Activated CD4-positive, alpha-beta T cell treated with anti-CD3 and anti-CD28 coated beads, Interleukin-2, amount 10 ng/mL, durations not matched to agents 24 days and 14 days (primary cell): ENCODE measurements at places on chromosomes 1 and 21. TPM values are rescaled to one million over a fixed set of nuclear protein-coding genes. Genes with fewer than 3 reads are reported as not detected.

- DNase-seq = no peak
- no peaks in the 10 kb centered on the region for H3K36me3 ChIP-seq
- H3K4me3 ChIP-seq = no peak overlapping the region
Measured at GRCh38 chr1:86573763-86574484, 27.0 kb downstream of the CLCA4 start.

DNA sequence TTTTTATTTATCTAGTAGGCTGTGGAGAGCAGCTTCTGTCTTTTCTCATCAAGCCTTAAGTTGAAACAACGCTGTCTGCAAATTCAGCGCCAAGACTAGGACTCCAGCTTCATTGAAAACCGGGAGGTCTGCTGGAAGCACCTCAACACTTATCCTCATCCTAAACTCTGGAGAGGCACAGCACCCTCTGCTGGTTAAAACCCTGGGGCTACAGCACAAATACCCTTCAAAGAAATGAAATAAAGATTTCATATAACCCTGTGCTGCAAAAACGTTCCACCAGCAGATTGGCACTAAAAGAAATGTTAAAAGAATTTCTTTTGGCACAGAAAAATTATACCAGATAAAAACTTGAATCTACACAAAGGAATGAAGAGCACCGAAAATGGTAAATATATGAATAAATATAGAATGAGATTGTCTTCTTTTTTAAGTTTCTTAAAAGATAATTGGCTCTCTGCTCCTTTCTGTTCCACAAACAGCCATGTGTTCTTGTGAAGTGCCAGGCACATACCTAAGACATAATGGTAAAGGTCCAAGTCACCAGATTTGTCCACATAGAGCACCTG lies 227.7 kb upstream of the SAMSN1 start:
- H3K36me3 ChIP-seq = no peaks in the 10 kb centered on the region
- DNase-seq = peak; percentile 88
- peaks cover 10% of the 10 kb centered on the region for H3K27me3 ChIP-seq
- no peaks in the 10 kb centered on the region for H3K4me1 ChIP-seq
- H3K27ac ChIP-seq = no peak overlapping the region
- H3K4me3 ChIP-seq = no peak overlapping the region

GRCh38 chr1:232978815-232979214 lies 28.4 kb downstream of the NTPCR start:
- no peaks in the 10 kb centered on the region for H3K27me3 ChIP-seq
- H3K4me3 ChIP-seq = no peak overlapping the region
- peaks cover 25% of the 10 kb centered on the region for H3K4me1 ChIP-seq
- DNase-seq = no peak
- peaks cover 49% of the 10 kb centered on the region for H3K36me3 ChIP-seq

- H3K4me3 ChIP-seq = no peak overlapping the region
- no peak overlapping the region for H3K27ac ChIP-seq
- no peak for DNase-seq
Measured at GRCh38 chr1:221832617-221833016, 90.7 kb upstream of the DUSP10 start.

THEM4 gene
- total RNA-seq = 26.9 and 30.6 TPM in 2 replicates

TNN gene
- total RNA-seq = not detected in 2 replicates

OR2M3 gene
- not detected in 2 replicates for total RNA-seq

TMIGD3 gene
- total RNA-seq = not detected in 2 replicates
